ENCODE measurements at places on chromosomes 5 and 9. TPM values are rescaled to one million over a fixed set of nuclear protein-coding genes. Genes with fewer than 3 reads are reported as not detected.

GRCh38 chr9:127159325-127159801, 36.9 kb upstream of the ANGPTL2 start:
- no peaks in the 10 kb centered on the region for H3K36me3 ChIP-seq
- no peaks in the 10 kb centered on the region for H3K27me3 ChIP-seq

DNA sequence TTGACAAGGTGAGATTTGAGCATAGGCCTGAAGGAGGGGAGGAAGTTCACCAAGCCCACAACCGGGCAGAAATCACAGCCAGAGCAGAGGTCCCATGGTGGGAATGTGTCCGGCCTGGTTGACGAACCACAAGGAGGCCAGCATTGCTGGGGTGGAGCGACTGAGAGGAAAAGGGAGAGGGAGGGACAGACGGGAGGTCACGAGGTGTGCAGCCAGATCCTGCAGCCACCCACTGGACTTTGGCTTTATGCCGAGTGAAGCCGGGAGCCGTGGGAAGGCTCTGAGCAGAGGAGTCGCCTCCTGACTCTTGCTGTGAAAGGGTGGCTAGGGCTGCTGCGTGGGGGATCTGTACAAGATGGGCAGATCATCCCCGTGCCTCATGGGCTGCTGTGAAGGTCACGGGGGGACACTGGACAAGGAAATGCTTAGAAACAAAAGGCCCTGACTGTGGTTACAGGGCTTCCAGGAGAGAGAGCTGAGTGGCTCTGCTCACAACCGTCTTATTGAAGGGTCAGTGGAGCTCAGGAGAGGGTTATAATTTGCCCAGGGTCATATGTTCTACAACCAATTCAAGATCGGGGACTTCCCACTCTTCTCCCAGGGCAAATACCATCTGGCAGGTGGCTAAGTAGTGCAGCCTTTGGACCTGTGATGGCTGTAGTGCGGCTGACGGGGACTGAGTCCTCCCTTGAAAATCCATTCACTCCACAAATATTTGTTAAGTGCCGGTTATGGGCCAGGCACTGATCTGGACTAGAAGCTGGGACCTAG, 15.6 kb upstream of the CD74 start:
- no peaks in the 10 kb centered on the region for H3K36me3 ChIP-seq
- DNase-seq, result no peak
- H3K27ac ChIP-seq, result no peak overlapping the region

SPOCK1 gene
- total RNA-seq, result 2.5 TPM

CCDC192 gene
- total RNA-seq, result not detected

- no peaks in the 10 kb centered on the region for H3K27me3 ChIP-seq
- DNase-seq, result no peak
- H3K4me1 ChIP-seq, result no peaks in the 10 kb centered on the region
- H3K27ac ChIP-seq, result no peak overlapping the region
- H3K4me3 ChIP-seq, result no peak overlapping the region
These were observed 35.8 kb upstream of the TLX3 start for GRCh38 chr5:171272996-171273970.

DNA sequence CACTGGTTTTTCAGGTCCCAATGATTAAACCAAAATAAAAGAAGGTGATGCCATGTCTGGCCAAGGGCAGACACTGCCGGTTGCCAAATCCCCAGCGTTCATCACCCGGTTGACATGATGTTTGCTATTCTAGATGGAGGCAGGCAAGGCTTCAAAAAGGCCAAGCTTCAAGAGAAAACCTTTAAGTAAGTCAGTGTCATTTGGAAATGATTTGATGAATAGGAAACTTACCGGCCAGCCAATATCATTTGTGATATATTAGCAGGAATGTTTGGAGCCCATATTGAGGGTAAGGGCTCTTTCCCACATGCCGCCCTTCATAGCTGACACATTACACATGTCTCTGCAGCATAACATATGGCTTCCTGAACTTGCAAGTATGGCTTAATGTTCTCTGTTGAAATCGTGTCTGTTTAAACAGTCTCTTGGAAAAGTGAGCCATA, 89.5 kb upstream of the TTC23L start:
- DNase-seq, result no peak
- H3K27ac ChIP-seq, result no peak overlapping the region

AHRR gene
- total RNA-seq, result 2.2 TPM

SHISAL2B gene
- total RNA-seq, result not detected

DNA sequence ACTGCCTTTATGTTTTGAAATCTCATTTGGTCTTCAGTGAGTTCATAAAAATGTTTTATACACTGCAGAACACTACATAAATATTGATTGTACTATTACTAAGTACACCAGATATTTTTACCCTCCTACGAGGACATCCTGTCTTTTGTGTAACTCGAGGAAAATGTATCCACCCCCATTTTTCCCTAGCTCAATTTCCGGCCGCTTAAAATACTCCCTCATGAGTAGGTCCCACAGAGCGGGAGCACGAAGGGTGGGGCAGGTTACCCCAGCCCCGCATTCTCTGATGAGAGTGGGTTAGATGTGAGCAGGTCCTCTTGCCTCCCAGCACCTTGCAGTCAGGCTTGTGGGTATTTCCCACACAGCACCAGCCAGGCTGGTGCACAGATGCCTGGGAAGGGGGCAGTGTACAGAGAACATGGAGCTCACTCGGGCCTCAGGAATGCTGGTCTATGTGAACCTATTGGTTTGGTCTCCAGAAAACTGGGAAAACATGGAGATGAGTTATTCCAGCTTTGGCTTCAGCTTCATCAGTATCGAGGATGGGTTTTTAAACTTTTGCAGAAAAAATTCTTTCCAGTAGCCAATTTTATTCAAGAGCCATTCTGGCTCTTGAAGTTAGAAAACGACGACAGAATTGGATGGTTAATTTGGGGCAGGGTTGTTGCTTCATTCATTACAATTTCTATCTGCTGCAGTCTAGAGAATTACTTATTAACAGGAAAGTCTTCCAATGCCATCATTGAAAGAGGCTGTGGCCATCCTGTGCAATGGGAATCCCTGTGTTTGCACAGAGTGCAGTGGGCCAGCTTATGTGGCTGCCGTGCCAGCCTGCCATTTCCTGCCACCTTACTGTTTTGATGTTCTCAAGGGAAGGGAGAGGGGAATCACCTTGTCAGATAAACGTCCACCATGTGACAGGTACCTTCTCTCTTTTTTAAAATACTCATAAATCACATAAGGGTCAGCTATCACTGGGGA, 73.2 kb downstream of the WDR41 start:
- H3K4me1 ChIP-seq, result peaks cover 12% of the 10 kb centered on the region
- H3K36me3 ChIP-seq, result no peaks in the 10 kb centered on the region
- DNase-seq, result peak; percentile 48
- H3K27me3 ChIP-seq, result no peaks in the 10 kb centered on the region
- no peak overlapping the region for H3K4me3 ChIP-seq
- H3K27ac ChIP-seq, result no peak overlapping the region

FOXD4L6 gene
- total RNA-seq, result not detected

DNA sequence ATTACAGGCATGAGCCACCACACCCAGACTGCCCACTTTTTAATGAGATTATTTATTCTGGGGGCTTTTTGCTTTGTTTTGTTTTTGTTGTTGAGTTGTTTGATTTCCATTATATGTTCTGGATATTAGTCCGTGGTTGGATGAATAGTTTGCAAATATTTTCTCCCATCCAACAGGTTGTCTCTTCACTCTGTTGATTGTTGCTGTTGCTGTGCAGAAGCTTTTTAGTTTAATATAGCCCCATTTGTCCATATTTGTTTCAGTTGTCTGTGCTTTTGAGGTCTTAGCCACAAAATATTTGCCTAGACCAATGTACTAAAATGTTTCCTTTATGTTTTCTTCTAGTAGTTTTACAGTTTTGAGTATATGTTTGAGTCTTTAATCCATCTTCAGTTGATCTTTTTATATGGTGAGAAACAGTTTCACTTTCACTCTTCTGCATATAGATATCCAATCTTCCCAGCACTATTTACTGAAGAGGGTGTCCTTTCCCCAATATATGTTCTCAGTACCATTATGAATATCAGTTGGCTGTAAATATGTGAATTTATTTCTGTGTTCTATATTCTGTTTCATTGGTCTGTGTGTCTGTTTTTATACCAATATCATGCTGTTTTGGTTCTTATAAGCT, 30.2 kb upstream of the TBCA start:
- DNase-seq, result no peak
- no peaks in the 10 kb centered on the region for H3K4me1 ChIP-seq
- no peak overlapping the region for H3K4me3 ChIP-seq
- H3K27ac ChIP-seq, result no peak overlapping the region
- H3K36me3 ChIP-seq, result no peaks in the 10 kb centered on the region
- H3K27me3 ChIP-seq, result peaks cover 14% of the 10 kb centered on the region

CHD1 gene
- total RNA-seq, result 61.0 TPM

- H3K27ac ChIP-seq, result no peak overlapping the region
- H3K27me3 ChIP-seq, result no peaks in the 10 kb centered on the region
- no peaks in the 10 kb centered on the region for H3K4me1 ChIP-seq
- no peak overlapping the region for H3K4me3 ChIP-seq
- no peak for DNase-seq
- peaks cover 54% of the 10 kb centered on the region for H3K36me3 ChIP-seq
These were observed 16.7 kb downstream of the RC3H2 start for GRCh38 chr9:122888480-122888879.

- H3K4me3 ChIP-seq, result no peak overlapping the region
- no peaks in the 10 kb centered on the region for H3K36me3 ChIP-seq
- H3K27me3 ChIP-seq, result no peaks in the 10 kb centered on the region
- no peak overlapping the region for H3K27ac ChIP-seq
- DNase-seq, result no peak
These were observed 37.4 kb downstream of the ZFAND5 start for GRCh38 chr9:72327631-72328030.

GRCh38 chr9:33852216-33852826, 35.4 kb downstream of the UBE2R2 start:
- H3K36me3 ChIP-seq, result no peaks in the 10 kb centered on the region
- no peak overlapping the region for H3K4me3 ChIP-seq
- DNase-seq, result peak; percentile 38
- peaks cover 9% of the 10 kb centered on the region for H3K4me1 ChIP-seq
- no peaks in the 10 kb centered on the region for H3K27me3 ChIP-seq
- no peak overlapping the region for H3K27ac ChIP-seq

GRCh38 chr9:76882686-76883085, 23.2 kb downstream of the PRUNE2 start:
- H3K36me3 ChIP-seq, result no peaks in the 10 kb centered on the region
- H3K4me1 ChIP-seq, result no peaks in the 10 kb centered on the region
- H3K27ac ChIP-seq, result no peak overlapping the region
- no peak for DNase-seq
- no peak overlapping the region for H3K4me3 ChIP-seq

- no peak overlapping the region for H3K27ac ChIP-seq
- H3K36me3 ChIP-seq, result no peaks in the 10 kb centered on the region
- H3K4me3 ChIP-seq, result no peak overlapping the region
These were observed 1949.0 kb upstream of the WWC1 start for GRCh38 chr5:166342402-166342801.

GRCh38 chr5:116626272-116626723, 51.7 kb upstream of the SEMA6A start:
- peaks cover 29% of the 10 kb centered on the region for H3K4me1 ChIP-seq
- H3K27ac ChIP-seq, result peak overlapping the region; percentile 55
- H3K27me3 ChIP-seq, result no peaks in the 10 kb centered on the region
- no peaks in the 10 kb centered on the region for H3K36me3 ChIP-seq

Measured in A673 (cell line).